Hematopoietic multipotent progenitor cell treated with erythropoietin and hydrocortisone succinate and interleukin-3 and kit ligand, for 8 days (in vitro differentiated cells): ENCODE measurements at places on chromosomes 12 and 14.

- DNase-seq, result no peak
Observed at GRCh38 chr12:117727301-117727700, 241.5 kb downstream of the KSR2 start.

DNA sequence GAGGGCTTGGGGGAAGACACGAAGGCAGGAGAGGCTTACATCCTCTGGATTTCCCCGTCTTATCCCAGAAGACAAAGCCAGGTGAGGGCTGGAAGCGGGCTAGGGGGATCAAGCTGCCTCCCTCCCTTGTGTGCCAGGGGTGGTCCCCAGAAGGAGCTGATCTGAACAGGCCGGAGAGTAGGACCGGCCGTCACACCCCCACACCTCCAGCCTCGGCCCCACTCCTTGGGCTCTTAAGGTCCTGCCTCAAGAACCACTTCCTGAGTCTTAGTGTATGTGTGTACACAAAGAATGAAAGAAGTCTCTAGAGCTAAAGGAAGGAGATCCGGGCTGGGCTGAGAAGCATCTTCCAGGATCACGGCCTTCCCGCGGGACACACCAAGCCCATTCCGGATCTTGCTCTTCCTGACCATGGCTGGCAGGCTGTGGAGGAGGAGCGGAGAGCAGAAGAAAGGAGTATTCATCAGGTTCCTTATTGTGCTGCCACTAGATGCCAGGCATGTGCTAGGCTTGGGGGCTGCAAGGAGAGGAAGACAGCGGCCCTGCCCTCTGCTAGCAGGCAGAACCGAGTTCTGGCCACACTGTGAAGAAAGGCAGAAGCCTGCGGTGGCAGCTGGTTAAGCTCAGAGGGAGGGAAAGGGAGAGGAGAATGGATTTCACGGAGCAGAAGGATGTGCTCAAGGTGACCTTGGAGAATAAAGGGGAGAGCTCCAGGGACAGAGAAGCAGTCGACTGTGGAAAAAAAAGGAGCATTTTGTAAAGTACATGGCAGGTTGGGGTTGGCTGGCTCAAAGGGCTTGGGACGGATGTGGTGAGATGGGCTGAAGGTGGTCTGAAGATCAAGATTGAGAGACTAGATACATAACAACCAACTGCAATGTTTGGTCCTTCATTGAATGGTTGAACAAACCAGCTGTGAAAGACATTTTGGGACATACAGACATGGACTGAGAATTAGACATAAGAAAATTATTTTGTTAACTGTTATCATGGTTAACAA, 1.3 kb upstream of the CD63 start:
- peak; percentile 71 for DNase-seq

DNA sequence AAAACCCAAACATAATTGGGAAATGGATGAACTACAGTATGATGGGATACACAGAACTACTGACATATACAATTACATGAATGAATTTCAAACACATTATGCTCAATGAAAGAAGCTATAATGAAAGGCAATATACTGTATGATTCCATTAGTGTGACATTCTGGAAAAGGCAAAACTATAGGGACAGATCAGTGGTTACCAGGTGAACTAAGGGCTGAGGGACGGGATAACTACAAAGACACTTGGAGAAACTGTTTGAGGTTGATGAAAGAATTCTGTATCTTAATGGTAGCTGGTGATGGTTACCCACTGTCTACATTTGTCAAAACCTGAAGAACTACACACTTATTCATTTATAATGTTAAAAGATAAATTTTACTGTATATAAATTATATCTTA, 7.7 kb downstream of the ZFC3H1 start:
- no peak for DNase-seq

DNA sequence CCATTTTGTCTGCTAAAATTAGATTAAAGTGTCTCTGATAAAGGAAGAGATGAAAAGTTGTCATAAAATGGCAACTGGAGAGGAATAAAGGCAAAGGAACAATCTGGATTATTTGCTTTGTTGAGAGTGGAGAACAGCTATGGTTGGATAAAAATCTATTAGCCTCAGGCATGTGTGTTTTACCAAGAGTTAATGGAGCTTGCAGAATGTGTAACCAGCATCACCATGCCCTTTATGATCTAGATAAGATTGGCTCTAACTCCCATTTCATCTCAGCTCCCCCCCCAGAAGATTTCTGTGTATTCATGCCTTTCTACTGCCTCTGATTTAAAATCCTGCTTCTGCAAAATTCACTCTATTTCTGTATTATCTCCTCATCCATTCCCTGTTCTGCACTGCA, 93.8 kb downstream of the GALC start:
- no peak for DNase-seq

GRCh38 chr12:109289551-109289950, 19.5 kb downstream of the FOXN4 start:
- no peak for DNase-seq

GRCh38 chr12:93201990-93202389, 175.7 kb upstream of the NUDT4 start:
- DNase-seq, result no peak

DNA sequence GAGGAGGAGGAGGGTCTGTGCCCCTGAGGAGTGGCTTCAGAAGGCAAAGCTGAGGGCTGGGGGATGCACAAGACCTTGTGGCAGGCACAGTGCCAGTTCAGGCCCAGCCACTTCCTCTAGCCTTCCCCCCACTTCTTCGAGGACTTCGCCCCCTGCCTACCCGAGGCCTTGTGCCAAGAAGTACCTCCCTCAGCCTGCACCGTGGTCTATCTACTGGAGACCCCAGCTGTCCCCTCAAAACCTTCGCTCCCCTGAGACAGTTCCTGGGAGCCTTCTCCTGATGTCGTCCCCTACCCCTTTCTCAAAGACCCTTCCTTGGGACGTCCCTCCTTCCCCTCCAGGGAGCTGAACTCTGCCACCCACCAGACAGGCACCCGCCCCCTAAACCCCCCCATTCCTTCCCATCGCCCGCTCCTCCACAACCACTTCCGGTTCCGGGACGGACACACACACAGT, 604 bp downstream of the ZNF384 start:
- peak; percentile 36 for DNase-seq

DNA sequence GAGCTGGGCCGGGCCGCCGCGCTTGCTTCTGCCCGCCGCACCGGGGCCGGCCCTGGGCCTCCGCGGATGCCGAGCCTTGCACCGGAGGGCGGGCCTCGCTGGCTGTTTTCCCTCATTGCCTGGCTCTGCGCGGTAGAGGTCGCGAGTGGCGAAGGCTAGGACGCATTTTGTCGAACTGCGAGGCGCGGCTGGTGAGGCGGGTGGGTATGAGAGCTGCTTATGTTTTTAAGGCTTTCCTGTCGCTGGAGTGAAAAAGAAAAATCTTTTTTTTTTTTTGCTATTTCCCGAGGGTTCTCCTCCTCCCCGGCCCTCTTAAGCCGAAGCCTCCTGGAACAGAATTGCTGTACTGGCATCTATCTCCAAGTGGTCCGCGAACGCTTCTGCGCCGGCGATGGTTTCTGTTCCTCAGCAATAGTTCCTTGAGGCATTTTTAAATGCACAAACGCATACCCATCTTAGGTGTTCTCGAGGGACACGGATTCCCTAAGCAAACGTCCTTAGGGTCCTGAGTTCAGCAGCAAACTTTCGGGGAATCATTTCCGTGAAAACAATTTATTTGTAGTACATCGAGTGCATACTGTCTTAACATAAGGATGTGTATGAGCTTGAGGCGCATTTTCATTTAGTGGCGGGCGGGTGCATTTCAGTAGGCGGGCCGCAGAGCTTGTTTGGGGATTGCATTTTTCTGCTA, 631 bp downstream of the RESF1 start:
- DNase-seq, result peak; percentile 77

GRCh38 chr12:44774815-44775411, 101.2 kb downstream of the NELL2 start:
- peak; percentile 26 for DNase-seq

DNA sequence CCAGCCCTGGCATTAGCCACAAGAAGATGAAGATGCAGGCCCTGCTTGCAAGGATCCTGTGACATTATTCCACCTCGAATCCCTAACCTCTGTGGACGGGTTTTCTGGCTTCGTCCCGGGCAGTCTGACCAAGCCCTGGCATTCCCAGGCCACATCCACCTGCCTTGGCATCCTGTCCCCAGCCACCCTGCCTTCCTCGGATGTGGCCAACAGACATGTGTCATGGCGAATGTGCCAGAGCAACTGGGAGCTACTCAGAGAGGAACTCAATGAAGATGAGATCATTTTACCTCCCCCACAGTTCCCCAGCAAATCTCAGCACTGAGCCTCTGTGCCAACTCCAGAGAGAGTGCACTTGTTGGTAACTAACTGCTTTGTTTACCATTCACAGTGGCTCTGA, 33.5 kb upstream of the KCNA5 start:
- DNase-seq, result no peak

- DNase-seq, result no peak
Observed at GRCh38 chr12:27005495-27005894, 8.7 kb downstream of the TM7SF3 start.

- DNase-seq, result no peak
Observed at GRCh38 chr12:52675301-52675701, 4.9 kb downstream of the KRT1 start.

GRCh38 chr12:65868878-65869277, 44.6 kb downstream of the HMGA2 start:
- no peak for DNase-seq

GRCh38 chr12:7352661-7353060, 48.8 kb downstream of the ACSM4 start:
- DNase-seq, result peak; percentile 25

DNA sequence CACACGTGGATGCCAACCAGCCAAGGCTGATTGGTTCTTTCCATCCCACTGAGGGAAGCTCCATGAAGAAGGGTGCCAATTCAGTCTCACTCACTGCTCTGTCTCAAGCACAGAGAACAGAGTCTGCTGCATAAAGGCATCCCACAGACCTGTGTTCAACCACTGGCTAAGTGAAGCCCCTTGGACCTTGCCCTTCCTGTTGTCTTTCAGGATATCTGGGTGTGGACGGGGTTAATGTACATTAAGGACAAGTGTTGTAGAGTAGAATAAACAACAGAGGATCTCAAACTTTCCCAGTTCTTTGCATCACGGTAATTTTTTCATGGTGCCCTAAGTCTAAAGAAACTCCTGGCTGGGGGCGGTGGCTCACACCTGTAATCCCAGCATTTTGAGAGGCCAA, 33.1 kb upstream of the GPATCH2L start:
- DNase-seq, result no peak

GRCh38 chr12:97140355-97140754, 233.3 kb downstream of the NEDD1 start:
- DNase-seq, result no peak

GRCh38 chr14:97411938-97412612, 614.9 kb downstream of the VRK1 start:
- no peak for DNase-seq

- DNase-seq, result no peak
Observed at GRCh38 chr14:102279688-102280348, 25.1 kb downstream of the MOK start.

GRCh38 chr14:63535918-63536317, 7.3 kb downstream of the PPP2R5E start:
- DNase-seq, result no peak

GRCh38 chr12:67208281-67209067, 60.7 kb upstream of the CAND1 start:
- DNase-seq, result no peak

DNA sequence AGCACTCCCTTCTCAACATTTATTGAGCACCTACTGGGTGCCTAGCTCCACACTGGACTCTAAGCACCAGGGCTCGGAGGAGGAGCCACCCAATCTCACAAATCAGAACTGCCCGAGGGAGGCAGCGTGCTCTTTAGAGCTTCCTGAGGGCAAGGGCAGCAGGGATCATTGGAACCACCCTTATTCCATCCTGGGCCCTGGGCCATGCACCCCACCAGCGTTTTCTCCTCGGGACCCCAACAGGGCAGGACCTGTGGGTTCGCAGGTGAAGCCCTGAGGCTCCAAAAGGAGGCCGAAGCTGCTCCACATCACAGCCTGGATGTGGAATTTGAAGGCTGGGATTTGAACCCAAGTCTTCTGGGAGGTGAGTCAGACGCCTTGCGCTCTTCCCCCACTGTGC, 15.4 kb downstream of the TMEM119 start:
- DNase-seq, result no peak

GRCh38 chr12:87671757-87672156, 357.4 kb downstream of the C12orf50 start:
- DNase-seq, result no peak

DNA sequence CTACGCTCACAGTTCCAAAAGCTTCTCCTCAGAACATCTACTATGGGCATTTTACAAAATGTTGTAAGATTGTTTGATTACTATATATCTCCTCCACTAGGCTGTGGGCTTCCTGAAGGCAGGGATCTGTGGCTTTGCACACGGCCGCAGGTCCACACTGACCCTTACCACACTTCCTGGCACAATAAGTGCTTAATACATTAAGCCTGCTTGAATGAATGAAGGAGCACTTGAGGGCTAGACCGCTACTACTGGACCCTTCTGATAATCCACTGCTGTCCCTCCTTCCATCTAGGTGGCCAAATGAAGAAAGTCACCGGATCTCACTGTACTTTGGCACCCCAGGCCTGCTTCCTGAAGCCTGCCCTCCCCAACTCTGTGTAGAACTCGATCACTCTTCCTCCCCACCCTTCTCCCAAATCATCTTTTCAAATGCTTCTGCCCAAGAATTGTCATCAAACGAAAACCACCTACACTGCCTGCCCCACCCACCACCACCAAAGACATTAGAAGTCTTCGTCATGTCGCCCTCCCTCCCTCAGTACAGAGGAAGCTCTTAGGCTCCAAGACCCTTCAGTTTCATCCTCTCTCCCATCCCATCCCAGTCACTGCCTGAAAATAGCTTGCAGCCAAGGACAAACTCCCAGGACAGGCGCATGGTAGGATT, 596 bp upstream of the ZBTB39 start:
- DNase-seq, result no peak

- no peak for DNase-seq
Observed at GRCh38 chr14:37202265-37202664, 4.5 kb downstream of the MIPOL1 start.

DNA sequence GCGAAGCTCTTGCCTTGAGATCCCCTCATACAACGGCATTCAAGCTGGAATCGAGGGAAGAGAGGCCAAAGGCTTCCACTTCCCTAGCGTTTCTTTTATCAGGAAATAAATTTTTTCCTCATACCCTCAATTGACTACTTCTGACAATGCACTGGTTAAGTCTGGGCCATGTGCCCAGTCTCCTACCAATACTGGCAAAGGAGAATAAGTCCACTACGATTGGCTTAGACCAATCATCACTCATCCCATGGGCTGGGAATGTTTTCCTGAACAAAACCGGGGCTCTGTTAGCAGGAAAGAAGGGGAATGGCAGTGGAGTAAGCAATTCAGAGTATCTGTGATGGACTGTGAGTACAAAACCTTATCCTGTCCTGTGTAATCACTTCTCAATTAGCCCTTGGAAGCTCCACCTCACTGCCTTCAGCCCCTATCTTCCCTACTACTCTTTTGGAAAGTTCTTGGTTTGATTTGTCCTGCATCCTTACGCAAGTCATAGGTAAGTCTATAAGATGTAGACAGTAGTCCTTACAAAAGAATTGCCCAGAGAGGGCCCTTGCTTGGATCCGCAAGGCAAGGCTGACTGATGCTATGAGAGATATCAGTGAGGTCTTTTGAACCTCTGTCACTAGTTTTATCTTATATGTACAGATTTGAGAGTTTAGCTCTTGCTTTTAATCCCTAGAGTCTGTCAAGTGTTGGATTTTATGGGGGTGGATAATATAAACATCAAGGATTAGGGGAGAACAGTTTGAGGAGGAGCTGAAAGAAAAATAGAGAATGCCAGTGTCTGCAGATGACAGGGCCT, 36.3 kb upstream of the CDK17 start:
- no peak for DNase-seq
